ENCODE measurements at places on chromosomes 12 and 14.

GRCh38 chr12:41142376-41142775 is 45.7 kb upstream of the PDZRN4 start:
- DNase-seq = no peak

DNA sequence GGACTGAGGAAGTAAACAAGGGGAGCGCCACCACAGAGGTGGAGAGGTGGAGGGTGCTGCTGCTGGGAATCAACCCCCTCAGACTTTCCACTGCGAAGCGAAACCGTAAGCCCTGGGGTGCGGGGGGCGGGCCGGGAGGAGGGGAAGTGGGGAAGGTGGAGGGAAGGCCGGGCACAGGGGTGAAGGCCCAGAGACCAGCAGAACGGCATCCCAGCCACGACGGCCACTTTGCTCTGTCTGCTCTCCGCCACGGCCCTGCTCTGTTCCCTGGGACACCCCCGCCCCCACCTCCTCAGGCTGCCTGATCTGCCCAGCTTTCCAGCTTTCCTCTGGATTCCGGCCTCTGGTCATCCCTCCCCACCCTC is at the start of gene LAG3:
Gene LAG3, plus strand, starts transcription at position 190 of the 365 bp plus-strand sequence. CDS start 333 bp downstream, outside the sequence.
- DNase-seq = no peak

DNA sequence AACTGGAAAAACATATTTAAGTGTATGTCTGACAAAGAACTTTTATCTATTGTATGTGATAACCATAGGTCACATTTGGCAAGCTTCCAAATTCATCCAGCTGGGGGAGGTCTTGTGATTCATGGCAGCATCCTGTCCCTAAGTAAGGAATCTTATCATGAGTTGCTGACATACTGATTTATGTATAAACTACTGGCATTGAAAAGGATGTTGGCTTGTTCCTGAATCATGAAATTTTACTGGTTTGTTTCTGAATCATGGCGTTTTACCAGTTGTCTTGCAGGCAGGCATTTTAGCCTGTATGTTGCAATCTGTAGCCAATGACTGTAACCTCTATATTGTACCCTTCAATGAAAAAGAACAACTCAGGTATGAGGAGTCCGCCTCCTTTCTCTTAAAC is 244.8 kb downstream of the IPO8 start:
- no peak for DNase-seq

DNA sequence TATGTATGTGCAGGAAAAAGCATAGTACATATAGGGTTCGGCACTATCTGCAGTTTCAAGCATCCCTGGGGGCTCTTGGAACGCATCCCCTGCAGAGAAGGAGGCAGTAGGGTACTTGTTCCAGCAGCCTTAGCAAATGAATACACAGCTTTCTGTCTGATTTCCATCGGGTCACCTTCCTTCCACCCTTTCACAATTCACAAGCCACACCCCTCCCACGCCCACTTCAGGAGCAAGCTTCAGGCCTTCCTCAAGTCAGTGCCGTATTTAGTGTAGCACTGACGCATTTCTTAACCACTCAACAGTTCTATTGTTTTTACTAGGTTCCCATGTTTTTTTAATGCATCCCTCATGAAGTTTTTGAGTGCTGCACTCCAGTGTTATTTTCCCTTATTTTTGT is 64.2 kb downstream of the CLMN start:
- DNase-seq = no peak

- DNase-seq = no peak
These were observed 2.8 kb upstream of the TMEM52B start for GRCh38 chr12:10175846-10176636.

DNA sequence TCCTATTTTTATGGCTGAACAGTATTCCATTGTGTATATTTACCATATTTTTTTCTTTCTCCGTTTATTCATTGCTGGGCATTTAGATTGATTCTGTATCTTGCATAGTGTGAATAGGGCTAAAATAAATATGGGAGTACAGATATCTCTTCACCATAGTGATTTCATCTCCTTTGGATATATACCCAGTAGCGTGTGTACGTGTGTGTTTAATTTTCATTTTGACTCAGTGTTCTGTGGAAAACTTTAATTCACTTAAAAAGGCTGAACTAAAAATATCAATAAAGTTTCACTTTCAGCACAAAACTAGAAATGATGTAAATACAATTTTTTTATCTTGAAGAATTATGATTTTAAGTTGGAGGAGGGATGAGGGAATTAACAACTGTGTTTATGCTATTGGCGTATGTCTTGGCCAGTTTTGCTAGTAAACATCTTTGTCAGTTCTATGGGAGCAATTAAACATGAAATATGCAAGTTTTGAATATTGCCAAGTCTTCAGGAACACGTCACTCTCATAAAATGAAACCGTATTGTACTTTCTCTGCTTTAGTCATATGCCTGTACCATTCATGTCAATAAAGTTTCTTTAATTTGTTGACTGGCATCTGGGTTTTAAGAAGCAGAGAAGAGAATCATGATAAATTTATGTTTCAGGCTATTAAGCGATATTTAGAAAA is 99.8 kb downstream of the PTGER2 start:
- no peak for DNase-seq

GRCh38 chr12:90828621-90829020 is 126.4 kb downstream of the CCER1 start:
- no peak for DNase-seq

DNA sequence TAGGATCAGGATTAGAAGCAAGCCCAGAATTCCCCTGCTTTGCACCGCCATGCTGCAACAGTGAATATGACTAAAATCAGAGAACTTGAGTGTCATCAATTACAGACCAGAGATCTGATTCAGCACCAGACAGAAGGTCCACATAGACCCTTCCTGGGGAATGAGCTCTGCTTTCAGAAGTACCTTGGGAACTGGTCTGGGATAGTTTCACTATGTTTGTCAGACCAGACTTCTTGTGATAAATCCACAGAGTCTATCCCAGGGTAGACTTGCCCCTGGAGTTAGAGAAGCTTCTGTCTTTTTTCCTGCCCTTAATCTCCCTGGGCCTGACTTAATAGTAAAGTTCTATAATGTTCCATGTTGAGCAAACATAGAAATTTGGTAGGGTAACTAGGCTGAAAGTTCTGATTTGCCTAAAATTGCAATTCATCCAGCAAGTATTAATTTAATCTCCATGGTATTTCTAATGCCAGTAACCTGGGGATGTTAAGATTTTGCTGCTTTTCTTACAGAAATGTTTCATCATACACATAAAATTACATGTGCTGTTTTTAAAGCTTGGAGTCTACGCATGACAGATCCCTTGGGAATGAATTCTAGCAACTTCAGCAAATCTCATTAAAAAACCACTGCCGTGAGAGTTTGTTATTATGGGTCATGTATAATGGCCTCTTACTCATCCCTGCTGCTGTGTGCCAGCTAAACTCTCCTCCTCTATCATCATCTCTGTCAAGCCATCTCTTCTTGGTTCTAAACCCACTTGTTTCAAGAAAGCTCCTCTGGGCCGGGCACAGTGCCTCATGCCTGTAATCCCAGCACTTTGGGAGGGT is 61.3 kb upstream of the METAP2 start:
- DNase-seq = no peak

DNA sequence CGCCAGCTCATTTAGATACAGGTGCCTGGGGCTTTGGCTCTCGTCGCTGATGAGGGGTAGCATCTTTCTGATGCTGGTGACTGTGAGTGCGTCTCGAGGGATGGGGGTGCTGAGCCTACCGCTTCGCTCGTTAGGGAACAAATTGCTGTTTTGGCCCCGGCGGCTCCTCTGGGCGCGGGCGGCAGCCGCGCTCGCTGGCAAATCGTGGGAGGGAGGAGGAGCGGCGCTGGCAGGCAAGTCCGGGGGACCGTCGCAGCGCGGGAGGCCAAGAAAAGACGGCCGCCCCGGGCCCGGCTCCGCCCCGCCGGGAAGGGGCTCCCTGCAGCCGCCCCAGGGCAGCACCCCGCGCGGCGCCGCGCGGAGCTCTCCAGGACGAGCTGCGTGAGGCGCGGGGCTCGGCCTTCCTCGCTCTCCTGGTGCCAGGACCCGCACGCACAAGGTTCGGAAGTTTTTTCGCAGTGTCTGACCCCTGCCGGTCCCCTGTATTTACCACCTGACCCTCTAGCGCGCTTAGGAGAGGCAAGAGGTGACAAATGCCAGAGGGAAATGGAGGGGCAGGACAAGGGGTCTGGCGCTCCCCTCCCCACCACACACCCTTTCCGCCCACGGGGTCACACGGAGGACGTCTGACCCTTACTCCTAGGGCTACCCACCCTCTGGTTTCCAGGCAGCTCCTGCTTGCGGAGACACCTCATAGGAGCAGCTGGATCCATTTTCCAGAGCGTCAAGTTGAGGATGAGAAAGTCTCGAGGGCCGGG is 899 bp upstream of the KCNH3 start:
- DNase-seq = no peak

DNA sequence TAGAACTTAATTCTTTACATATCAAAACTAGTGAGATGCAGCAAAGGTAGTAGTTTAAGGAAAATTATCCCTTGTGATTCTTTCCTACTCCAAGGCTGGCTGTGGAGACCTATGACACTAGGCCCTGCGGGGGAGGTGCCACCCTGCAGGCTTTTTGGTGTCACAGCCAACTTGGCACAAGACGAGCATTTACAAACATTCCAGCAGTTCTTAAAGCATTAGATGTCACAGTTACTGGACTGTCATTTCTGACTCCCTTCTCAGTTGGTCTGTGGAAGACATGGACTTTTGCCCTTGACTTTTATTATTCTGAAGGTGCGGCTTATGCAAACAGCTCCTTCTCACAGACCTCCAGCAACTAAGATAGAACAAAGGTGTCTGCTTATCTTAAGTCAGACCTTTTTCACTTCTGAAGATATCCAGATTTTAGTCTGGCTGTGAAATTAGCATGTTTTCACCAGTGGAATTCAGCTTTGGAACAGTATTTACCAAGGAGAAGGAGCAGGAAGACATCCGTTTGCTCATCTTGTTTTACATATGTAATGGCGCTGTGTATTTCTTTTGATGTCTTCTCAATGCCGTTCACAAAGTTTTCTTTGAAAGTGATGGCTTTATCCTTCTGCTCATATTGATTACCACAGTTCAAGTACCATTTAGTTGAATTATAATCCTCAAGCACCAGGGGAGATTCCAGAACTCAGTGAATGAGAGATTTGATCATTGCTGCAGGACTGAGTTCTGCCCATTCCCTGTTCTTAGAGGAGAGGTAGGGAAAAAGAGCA is 17.9 kb downstream of the SRGAP1 start:
- DNase-seq = no peak

DNA sequence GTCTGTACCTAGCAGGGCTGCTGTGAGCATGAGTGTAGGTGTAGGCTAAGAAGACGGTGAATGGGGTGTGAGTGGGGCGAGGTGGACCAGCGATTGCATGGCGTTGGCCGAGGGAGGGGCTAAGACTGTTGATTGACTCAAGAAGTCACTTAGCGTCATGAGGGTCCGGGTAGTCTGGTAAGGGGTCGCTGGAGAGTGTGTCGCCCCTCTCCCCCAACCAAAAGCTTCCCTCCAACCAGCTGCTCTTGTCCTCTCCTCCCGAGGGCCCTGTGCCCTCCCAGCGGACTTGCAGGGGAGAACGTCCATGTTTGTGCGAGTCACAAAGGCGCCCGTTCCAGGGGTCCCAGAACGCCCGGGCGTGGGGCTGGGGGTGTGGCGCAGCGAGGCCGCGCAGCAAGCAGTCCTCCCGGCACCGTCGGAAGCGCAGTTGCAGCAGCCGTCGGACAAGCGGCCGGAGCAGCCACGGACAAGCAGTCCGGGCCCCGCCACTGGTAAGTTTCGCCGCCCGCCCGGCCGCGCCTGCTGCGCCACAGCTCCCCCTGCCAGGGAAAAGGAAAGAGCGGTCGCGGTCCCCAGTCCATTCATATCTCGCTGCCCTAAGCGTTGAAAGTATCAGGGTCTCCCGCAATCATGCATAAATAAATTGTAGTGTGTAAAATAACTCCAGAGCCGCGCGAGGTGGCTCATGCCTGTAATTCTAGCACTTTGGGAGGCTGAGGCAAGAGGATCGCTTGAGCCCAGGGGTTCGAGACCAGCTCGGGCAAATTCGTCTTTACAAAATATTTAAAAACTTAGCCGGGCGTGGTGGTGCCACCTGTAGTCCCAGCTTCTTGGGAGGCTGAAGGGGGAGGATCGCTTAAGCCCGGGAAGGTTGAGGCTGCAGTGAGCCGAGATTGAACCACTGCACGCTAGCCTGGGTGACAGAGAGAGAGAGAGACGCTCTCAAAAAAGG is at the start of gene CCDC63:
Gene CCDC63, plus strand, starts transcription at position 373 of the 952 bp plus-strand sequence. CDS start 5,968 bp downstream, outside the sequence.
- no peak for DNase-seq

- DNase-seq = no peak
These were observed 24.7 kb downstream of the SUSD6 start for GRCh38 chr14:69635981-69636639.

DNA sequence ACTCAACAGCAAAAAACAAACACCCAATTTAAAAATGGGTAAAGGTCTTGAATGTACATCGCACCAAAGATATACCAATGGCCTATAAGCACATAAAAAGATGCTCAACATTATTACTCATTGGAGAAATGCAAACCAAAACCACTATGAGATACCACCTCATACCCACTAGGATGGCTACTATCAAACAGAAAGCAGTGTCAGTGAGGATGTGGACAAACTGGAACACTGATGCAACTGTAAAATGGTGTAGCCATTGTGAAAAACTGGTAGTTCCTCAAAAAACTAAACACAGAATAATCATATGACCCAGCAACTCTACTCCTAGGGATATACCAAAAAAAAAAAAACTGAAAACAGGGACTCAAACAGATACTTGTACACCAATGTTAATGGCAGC is 49.3 kb downstream of the CDK17 start:
- DNase-seq = no peak

DNA sequence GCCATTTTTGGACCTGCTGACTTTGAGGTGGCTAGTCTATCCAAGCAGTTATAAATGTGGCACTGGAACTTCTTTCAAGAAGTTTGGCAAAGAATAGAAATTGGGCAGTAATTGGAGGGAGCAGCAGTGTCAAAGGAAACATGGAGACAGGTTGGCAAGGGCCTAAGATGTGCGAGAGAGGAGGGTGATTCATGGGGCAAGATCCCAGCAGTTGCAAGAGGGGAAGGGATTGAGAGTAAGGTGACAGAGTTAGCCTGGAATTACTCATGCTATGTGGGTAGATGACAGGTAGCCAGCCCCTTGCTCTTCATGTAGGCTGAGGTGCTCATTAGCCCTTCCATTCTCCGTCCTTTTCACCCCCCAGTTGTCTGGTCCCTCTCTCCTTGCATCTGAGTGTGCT is 42.2 kb downstream of the FBXL14 start:
- no peak for DNase-seq

DNA sequence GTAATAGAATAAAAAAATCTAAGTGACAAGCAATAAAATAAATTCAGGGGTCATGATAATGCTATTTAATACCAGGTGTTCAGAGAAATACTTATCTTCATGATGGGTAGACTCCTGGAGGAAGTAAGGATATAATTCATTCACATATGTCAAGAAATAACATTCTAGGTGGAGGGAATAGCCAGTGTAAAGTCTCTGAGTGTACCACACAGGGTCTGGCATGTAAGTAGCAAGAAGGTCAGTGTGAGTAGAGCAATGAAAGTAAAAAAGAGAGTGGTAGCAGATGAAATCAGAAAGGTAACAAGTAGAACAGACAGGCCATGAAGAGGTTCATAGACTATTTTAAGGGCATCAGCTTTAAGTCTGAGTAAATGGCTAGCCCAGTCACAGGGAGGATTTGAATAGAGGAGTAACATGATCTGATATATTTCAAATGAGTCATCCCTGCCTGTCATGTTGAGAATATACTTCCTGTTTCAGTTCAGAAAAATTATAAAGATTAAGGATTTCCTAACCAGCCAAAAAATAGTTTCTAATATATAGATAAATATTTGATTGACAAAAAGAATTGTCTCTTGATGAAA is 519.9 kb downstream of the C12orf50 start:
- DNase-seq = no peak

- no peak for DNase-seq
These were observed 33.5 kb downstream of the MED13L start for GRCh38 chr12:116244001-116244400.

GRCh38 chr12:123491056-123491455 is 33.1 kb downstream of the SNRNP35 start:
- no peak for DNase-seq
